ENCODE measurements at places on chromosomes 5 and 9.
A peak's percentile ranks its signal among the peaks of the same experiment; 100 is the strongest.

DNA sequence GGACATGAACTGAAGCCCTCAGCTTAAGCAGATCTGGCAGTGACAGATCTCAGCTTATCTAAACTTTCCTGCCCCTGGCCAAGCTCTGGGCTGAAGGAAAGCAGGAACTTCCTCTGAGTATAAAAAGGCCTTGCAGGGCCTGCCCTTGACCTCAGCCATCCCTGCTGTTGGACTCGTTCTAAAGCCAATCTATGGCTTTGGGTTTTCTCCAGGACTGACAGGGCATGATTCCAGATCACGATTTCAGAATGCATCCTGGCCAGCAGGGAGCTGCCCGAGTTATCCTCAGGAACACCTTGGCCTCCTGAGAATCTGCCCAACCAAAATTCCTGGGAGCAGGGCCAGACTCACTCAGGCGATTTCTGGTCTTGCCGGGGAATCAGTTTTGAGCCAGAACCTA is 502.7 kb downstream of the TLE4 start:
- no peak for DNase-seq

DNA sequence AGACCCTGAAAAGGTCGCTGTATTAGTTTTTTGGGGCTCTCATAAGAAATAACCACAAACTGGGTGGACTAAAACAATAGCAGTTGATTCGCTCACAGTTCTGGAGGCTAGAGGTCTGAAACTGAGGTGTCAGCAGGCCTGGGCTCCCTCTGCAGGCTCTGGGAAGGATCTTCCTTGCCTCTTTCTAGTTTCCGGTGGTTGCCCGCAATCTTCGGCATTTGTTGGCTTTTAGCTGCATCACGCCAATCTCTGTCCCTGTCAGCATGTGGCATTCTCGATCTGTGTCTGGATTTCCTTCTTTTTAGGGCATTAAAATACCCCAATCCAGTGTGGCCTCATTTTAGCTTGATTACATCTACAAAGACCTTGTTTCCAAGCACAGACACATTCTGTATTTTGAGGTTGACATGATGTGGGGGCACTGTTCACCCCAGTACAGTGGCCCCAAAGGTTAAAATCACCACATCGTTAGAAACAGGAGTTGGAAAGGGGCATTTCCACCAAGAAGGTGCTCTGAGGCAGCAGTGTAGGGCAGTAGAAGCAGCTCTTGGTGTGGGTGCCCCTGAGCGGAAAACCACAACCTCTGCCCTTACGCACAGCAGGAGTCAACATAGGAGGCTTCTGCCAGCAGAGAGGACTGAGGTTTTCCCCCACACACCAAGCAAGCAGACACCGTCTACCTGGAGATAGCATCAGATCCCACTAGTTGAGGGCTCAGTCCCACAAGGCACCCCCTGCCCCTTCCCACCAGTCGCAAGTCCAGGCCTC is 13.5 kb downstream of the ZNF79 start:
- no peak for DNase-seq

DNA sequence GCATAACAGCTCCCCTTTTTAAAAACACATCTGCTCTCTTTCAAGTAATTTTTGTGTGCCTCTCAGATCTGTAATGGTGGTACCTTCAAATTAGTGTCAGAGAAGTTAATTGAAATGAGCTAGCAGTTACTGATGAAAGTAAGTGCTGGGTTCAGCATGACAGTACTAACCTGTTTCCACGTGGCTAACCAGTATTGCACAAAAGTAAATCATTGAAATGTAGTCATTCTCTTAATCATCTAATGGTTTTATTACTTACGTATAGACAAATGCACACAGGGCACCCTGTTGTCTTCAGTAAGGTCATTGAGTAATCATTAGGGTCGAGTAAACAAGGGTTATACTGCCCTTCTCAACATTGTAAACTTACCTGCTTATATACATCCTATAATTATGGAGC is 157.8 kb upstream of the PRR16 start:
- DNase-seq, result no peak

- DNase-seq, result no peak
Measured at GRCh38 chr5:119346394-119346793, 9.4 kb upstream of the TNFAIP8 start.

DNA sequence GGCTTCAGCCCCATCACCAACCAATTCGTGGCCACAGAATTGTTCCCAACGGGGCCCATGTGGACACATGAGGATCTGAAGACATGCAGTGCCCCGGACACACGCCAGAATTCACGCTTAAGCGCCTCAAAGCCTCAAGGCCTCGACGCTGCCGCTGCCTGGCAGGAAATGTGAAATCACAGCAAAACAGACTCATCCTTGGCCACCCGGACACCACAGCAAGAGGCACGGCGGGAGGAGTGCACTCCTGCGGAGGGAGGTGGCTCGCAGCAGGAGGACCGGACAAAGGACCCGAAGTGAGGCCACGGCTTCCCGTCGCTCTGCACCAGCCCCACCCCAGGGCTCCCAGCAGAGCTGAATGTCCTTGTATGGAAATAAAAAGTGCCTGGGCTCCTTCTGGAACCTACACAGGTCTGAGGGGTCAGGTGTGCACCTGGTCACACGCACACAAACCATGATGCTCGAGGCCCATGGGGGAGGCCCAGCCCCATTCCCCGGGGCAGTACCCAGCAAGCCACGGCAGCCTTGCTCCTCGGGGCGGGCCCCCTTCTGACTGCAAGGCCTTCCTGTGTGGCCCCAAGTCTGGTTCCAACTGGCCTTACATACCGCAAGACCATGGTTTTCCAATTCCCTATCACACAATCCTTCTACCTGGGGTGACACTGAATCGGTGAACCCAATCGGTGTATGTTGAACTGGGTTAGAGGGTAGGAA is 10.0 kb downstream of the SEC16A start:
- no peak for DNase-seq

DNA sequence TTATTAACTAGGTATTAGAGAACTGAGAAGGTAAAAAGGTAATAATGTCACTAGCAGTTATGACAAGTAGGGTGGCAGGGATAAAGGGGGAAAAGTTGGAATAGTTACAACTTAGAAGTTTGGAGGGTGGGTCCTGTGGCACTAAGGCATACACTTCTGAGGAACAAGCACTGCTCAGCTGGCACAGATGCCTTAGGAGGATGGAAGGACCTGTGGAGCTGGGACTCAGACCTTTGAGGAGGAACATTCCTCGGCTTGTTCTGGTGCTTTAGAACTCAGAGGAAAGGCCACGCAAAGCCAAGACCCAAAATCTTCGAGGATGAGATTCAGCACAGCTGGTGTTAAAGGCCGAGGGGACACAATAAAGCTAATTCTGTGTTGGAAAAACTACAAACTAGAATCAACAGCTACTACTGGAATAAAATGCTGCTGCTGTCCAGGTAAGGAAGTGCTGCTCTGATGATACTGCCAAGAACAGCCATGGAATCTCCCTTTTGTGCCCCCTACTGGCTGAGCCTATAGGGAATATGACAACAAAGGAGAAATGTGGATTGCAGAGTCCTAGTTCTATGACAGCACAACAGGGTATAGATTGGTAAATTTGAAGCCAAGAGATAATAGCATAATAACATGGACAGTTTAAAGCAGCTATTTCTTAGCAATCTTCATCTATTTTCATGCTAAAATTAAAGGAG is 126.7 kb downstream of the SLC25A46 start:
- no peak for DNase-seq

GRCh38 chr5:110969502-110969901 is 102.0 kb upstream of the TSLP start:
- no peak for DNase-seq

- no peak for DNase-seq
Measured at GRCh38 chr9:73565026-73565425, 413.4 kb downstream of the ANXA1 start.

DNA sequence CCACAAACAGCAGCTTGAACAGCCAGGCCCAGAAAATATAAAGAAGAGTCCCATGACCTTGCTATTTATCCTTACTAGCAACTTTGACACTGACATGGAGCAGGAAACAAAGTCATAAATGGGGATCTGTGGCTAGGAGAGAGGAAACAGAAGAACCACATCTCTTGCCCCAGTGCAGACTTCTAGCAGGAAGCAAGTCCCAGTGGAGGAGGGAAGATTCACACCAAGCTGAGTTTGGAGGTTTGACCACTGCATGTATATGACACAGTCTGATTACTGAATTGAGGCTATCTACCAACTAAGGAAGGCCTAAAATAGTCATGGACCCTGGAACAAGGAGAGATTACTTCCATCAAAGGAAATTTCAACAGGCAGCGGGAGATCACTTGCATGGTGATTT is 51.4 kb downstream of the CDH6 start:
- DNase-seq, result no peak

- DNase-seq, result no peak
Measured at GRCh38 chr5:33513462-33514185, 72.9 kb downstream of the TARS1 start.

- peak; percentile 31 for DNase-seq
Measured at GRCh38 chr5:159915904-159916840, at the start of gene ADRA1B. TSS of gene ADRA1B (plus strand) at chr5:159916482. CDS start at chr5:159916906, 424 bp downstream.

DNA sequence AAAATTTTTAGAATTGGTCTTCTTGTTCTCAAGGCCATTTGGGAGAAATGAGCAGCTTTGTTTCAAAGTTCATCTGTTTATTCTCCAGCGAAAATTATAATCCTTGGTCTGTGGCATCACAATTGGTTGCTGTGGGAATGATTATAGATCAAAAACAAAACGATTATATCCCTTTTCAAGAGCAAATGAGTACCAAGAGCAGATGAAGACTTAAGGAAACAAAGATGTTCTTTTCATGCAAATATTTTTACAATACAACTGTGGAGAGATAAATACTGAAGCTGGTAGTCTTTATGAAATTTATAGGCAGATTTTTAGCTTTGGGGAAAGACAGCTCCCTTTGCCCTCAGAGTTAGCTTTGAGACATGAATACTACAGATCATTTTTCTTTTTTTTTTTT is 620.8 kb upstream of the DMAC1 start:
- no peak for DNase-seq

DNA sequence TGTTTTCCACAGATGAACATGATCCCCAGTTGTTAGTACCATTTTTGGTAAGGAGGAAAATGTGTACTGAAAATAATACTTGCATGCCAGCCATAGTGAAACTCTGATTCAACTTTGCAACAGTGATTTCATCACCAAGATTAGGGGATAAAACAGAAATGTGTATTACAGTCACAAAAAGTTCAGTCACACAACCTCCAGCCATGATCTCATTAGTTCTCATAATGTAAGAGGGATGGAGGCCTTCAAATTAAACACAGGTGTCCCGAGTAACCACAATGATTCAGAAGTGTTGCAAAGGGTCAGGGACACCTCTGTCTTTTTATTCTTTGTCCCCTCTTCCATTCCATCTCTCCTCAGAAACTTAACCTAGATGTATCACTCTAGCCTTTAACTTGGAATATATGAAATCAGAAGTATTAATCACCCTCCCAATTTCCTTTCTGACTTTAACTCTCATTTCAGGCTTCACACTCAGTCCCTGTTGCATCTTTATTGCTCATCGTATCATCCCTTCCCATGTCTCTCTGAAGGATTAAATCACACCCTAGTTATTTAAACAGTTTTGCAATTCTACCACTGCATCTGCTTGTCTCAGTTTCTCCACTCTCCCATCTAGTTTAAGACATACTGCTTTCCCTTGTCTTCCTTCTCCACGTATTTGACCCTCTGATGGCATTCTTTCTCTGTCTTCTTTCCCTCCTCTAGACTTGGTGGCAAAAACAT is 291.2 kb downstream of the ADAMTS6 start:
- no peak for DNase-seq

- no peak for DNase-seq
Measured at GRCh38 chr9:108547411-108548135, 308.2 kb downstream of the ACTL7B start.

GRCh38 chr5:73204332-73204731 is 31.3 kb downstream of the TMEM174 start:
- no peak for DNase-seq

DNA sequence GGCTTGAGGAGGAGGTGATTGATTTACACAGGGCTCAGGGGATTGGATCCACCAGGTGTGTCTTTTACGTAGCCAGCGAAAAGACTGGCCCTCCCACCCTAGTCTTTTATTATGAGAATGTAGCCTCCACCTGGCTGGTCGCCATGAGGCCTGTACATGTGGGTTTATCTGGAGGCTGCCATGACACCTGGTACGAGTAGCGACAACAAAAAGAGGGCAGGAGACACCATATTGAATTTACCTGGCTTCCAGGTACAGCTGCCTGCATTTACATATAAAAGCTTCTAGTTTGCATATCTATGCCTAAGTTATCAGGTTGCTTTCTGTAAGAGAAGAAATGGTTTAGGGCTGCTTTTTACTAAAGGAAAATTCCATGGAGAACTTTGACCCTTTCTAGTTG is 1173.7 kb upstream of the SEMA6A start:
- DNase-seq, result no peak

DNA sequence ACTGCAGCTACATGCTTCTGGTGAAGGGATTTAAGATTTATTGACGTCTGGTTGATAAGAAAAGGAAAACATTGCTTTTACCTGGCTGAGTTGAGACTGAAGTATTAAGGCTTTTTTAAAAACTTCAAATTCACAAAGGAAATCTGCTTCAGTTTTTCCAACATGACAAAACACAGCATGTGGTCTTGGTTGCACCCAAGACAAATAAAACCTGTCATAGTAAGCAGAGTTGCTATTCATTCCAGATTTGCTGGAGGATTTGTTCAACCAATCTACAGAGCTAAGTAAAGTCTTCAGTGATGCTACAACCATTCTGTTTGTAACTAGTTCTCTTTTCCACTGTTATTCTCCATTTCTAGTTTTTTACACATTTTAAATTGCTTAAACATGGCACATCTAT is 11.3 kb downstream of the C5orf63 start:
- DNase-seq, result no peak

DNA sequence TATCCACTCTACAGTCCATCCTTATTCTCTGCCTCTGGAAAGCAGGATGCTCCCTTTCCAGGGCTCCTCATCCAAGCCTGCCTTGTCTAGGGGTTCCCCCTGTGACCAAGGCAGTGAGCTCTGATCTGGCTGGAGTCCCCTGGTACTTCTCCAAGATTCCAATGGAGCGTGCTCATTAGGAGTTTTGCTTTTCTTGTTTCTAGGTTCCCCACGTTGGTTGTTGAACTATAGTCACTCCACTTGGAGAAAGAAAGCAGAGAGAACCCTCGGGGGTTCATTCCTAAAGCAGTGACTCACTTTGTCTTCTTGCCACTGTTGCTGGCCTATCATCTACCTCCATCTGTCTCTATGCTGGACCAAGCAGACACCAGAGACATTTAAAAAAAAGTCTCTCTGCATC is 192.6 kb downstream of the TLE4 start:
- DNase-seq, result no peak

- no peak for DNase-seq
Measured at GRCh38 chr9:21028466-21028865, 3.0 kb downstream of the HACD4 start.

GRCh38 chr9:115237385-115237998 is 119.5 kb upstream of the TNC start:
- DNase-seq, result no peak

Data from stimulated activated CD4-positive, alpha-beta T cell treated with anti-CD3 and anti-CD28 coated beads, Interleukin-4, amount 100 ng/mL, for 4 hours (primary cell).